ENCODE measurements at places on chromosomes 6 and 20.

DNA sequence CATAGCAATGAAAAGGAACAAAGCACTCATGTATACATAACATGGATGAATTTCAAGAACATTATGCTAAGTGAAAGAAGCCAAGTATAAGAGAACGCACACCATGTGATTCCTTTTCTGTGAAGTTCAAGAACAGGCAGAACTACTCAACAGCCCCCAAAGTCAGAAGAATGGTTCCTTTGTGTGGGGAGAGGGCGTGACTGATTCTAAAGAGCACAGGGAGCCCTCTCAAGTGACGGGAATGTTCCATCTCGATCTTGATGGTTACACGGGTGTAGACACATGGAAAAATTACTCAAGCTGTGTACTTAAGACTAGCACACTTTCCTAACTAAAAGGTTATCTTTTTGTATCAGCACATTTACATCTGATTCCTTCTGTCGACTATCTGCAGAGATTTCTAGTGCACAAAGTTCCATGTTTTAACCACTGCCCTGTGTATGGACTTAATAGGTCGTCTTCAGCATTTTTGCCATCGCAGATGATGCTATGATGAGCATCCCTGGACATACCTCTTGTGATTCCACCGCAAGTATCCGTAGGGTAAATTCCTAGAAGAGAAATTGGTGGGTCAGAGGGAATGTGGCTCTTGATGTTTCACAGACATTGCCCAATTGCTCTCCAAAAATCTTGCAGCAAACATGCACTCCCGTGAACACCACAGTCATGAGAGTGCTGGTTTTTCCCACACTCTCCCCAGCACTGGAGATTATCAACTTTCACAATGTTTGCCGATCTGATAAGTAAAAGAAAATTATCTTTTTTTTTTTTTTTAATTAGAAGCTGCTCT is 279.3 kb downstream of the BMP7 start:
- no peak for DNase-seq

DNA sequence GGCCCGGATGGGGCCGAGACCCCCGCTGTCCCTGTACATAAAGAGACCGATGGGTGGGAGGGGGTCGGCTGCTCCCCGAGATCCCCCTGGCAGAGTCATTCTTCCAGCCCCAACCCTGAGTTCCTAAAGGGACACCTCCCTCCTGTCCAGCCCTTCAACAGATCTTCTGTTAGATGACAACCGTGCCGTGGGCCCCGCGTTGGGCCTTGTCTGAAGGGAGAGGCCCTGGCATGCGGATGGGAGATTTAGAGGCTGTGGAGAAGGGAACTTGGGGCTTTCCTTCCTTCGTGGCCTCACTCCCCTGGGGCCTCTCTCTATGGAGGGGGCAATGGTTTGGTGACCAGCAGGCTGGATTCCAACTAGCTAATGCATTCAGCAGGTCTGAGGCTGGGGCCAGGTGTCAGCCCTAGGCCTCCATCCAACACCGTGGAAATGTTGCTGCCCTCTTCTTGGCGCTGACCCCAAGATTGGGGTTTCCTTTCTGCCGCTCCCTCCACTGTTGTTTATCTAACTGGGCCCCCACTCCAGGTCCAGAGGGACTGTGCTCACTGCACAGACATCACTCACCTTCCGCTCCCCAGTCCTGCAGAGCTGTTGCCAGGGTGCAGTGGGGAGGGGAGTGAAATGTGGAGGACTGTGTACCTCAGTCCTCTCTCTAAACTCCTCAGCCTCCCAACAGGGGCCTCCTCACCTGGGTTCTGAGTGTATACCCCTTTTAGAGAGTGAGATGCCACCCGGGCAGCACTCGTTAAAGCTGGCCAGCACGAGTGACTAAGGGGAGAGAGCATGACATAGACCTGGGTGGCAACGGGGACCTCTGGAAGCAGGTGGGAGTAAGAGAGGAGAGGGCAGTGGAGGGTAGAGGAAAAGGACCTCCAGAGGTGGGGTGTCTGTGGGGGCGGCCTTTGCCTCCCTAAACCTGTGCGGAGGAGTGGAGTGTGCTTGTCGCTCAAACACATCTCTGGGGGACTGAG is 6.7 kb downstream of the TMEM151B start:
- no peak for DNase-seq

- no peak for DNase-seq
These were observed 18.4 kb upstream of the AKAP7 start for GRCh38 chr6:131116755-131117360.

GRCh38 chr6:4516206-4516605 is 260.0 kb upstream of the CDYL start:
- no peak for DNase-seq

DNA sequence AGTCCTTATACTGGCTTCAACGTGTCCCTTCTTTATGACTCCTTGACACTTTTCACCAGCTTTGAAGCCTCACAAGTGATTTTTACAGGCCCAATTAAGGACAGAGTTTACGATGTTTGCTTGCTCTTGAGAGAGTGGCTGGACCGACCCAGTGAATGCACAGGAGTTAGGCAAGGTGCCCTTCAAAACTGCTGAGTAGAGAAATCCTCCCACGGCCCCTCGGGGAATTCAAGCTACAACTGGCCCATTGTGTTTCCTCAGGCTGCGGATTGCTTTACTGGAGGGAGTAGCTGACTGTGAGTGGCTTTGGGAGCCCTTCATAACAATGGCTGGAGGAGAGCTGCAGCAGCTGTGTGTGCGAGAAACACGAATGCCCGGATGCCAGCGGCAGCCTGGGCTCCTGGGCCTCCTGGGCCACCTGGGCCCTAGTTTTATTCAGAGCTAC is 50.0 kb downstream of the SGK1 start:
- DNase-seq: no peak

- DNase-seq: peak; percentile 72
These were observed 311.9 kb upstream of the CITED2 start for GRCh38 chr6:139686308-139686707.

- no peak for DNase-seq
These were observed 18.1 kb upstream of the SAMHD1 start for GRCh38 chr20:36969478-36970186.

GRCh38 chr6:128919412-128920180 is 36.7 kb downstream of the LAMA2 start:
- DNase-seq: no peak

DNA sequence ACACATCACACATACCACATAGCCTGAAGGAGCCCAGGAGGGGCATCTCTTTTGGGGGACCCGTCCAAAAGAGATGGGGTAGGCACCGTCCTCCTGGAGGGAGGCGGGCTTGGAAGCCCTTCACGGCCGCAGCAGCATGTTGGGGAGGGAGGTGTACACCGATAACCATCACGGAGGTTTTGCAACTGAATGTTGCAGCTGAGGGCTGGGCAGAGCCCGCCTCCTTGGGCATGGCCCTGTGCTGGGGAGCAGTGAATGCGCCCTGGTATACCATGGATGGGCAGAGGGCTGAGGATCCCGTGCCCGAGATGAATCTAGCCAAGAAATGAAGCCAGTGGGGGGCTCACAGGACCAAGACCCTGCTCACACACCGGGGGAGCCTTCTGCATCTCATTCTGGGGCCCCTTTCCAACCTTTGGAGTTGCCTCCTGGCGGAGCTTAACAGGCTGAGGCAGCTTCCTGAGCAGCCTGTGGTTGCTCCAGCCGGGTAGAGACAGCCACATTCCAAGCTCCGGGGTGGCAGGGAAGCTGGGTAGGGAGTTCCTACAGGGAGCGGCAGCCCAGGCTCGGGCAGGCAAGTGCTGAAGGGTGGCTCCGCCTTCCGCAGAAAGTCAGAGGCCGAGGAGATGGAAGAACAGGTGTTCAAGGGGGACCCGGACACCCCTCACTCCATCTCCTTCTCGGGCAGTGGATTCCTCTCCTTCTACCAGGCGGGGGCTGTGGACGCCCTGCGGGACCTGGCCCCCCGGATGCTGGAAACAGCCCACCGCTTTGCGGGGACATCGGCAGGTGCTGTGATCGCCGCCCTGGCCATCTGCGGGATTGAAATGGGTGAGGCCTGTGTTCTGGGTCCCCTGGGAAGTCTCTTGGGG is at the start of gene PNPLA1:
PNPLA1 (plus strand) TSS at position 227 of the 872 bp plus-strand sequence; CDS start at position 627, 400 bp downstream.
- no peak for DNase-seq

GRCh38 chr6:13429406-13429753 is 58.0 kb downstream of the GFOD1 start:
- no peak for DNase-seq

- no peak for DNase-seq
These were observed 23.3 kb upstream of the DSN1 start for GRCh38 chr20:36796875-36797274.

DNA sequence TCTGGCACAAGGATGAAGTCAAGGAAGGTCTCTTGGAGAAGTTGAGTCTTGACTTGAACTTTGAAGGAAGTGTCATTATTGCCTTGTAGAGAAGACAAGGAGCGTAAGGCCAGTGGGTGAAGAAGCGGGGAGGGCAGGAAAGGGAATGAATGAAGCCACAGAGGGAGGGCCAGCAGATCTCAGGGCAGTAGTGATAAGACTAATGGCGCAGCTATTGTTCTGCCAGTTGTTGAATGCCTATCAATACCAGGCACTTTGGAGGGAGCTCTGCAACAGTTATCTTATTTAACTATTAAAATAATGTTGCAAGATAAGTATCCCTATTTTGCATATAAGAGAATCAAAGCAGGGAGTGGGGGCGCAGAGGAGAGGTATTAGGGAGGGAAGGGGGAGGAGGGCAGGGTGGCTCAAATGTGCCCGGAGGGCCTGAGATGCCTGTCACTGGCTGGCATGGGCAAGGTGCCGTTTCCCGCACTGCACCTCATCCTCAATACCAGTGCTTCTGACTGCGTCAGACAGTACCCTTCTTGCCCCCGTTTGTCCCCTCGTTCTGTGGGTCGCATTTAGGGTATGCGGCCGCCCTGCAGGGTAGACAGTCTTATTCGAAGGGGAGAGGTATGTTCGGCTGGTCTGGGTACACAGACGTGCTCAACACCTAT is 109.8 kb downstream of the ZDHHC14 start:
- no peak for DNase-seq

DNA sequence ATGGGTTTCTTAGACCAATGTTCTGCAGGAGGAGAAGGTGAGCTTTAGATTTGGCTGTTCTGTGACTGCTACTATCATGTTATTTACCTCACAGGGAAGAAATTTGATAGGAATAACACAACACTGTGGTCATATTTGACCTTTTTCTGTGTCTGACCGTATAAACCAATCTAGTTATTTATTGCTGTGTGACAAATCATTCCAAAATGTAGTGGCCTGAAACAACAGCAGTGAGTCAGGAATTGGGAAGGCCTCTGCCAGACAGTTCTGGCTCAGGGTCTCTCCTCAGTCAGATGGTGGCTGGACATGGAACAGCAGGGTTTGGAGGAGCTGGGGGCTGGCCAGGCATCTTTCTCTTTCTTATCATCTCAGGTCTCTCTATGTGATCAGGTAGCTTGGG is 33.0 kb downstream of the RIPOR2 start:
- no peak for DNase-seq

Measured in left lobe of liver (tissue), 2 donors.